Activated CD4-positive, alpha-beta T cell treated with anti-CD3 and anti-CD28 coated beads for 24 hours (primary cell): ENCODE measurements at places on chromosomes 1 and 21.

DNA sequence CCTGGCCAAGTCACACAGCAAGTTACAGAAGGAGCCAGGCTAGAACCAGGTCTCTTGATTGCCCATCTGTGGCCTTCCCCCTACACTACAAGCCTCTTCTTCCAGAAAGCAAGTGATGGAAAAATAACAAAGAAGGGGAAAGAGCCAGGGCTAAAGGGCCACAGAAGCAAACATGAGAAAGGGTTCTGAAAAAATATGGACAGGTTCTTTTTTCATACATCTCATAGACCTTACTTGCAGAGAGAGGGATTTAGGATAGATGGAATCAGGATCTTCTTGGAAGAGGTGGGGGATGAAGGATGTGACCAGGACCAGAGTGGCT lies 3.2 kb downstream of the RHBG start:
- no peak for DNase-seq

DNA sequence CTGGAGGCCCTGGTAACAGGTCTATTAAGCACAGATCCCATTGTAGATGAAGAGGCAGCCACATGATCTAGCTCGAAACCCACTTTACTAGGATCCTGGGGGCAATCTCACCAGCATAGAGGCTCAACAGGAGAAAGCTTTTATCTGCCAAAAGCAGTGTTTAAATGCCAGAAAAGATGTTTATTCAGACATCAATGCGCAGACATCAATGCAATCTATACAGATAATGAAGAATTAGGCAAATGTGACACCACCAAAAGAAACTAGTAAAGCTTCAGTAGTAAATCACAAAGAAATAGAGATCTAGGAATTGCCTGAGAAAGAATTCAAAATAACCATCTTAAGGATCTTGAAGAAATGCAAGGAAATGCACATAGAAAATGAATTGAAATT lies 32.5 kb downstream of the OR6Y1 start:
- DNase-seq = no peak

GRCh38 chr1:40532844-40533424 lies 1.5 kb downstream of the ZNF684 start:
- no peak for DNase-seq

DNA sequence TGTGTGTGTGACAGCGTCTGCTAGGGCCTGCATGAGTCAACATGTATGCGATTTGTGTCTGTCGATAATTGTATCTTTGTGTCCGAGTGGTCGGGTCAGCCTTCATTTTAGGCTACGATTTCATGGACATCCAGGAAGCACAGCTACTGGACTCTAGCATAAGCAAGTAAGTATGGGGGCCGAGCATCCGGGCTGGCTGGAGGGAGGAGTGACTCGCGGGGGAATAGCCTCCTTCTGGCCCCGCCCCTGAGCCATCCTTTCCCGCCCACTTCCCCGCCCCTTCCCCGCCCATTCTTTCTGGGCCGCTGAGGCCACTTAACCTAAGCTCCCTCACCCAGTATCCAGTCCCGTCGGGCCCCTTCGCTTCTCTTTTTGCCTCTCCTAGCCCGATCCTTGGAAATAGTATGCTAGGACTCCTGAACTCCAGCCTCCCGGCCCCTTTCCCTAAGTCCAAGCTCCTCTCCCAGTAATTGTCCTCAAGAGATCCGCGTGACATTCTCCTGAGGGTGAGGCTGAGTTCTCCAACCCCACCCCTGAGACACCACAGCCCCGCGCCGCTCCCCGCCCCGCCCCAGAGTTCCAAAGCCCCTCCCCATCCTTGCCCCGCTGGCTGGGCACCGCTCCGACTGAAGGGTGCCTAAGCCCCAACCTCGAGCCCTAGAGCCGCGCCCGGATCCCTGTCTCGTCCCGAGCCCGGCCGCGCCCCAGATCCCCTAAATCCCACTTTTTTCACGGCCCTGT lies 1.2 kb downstream of the MAP3K6 start:
- DNase-seq = peak; percentile 78

GRCh38 chr21:34706337-34706736 lies 37.5 kb downstream of the CLIC6 start:
- DNase-seq = no peak

GRCh38 chr1:17059391-17060305 lies 5.8 kb upstream of the SDHB start:
- DNase-seq = peak; percentile 6

- no peak for DNase-seq
Measured at GRCh38 chr21:42426424-42426823, 22.7 kb downstream of the UBASH3A start.
